ENCODE measurements at places on chromosomes 2 and 18.

DNA sequence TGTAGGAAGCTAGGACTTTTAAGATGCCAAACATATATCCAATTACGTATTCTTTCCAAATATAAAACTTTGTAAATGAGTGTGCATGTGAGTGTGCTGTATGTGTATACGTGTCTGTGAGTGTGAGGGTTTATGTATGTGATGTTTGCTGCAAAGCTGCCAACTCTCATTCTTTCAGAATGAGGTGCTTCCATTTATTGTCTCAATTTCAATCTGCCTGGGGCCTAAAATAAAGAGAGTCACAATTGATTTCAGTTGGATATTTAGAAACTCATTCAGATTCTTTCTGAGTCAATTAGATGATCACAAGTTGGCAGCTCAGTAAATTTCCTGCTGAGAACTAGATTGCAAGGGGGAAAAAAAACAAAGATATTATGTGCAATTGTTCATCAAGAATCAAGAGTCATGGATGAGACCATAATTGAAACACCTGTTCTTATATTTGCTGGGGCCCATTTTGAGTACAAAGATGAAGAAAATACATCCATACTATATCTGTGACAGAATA, 621.2 kb upstream of the ACVR2A start:
- no peak for DNase-seq

DNA sequence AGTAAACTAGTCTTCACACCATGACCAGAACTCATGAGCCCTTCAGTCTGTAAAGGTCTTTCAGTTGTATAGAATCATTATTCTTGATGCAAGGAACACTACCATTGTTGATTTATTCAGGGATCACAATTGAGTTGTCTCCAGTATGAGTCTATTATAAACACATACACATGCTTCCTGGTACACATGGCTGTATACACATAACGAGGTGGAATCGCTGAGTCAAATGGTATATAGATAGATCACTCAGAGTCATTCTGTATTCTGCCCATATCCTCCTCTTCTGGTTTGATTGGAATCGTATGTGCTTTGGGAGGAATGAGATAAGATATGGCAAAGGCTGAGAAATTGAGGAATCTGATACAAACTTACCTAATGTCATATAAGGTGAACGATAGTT, 216.0 kb downstream of the UBE2E3 start:
- DNase-seq, result no peak

- DNase-seq, result peak; percentile 52
These were observed 136.8 kb downstream of the NEDD4L start for GRCh38 chr18:58180738-58181353.

- DNase-seq, result no peak
These were observed 1.1 kb upstream of the SATB2 start for GRCh38 chr2:199458806-199459285.

DNA sequence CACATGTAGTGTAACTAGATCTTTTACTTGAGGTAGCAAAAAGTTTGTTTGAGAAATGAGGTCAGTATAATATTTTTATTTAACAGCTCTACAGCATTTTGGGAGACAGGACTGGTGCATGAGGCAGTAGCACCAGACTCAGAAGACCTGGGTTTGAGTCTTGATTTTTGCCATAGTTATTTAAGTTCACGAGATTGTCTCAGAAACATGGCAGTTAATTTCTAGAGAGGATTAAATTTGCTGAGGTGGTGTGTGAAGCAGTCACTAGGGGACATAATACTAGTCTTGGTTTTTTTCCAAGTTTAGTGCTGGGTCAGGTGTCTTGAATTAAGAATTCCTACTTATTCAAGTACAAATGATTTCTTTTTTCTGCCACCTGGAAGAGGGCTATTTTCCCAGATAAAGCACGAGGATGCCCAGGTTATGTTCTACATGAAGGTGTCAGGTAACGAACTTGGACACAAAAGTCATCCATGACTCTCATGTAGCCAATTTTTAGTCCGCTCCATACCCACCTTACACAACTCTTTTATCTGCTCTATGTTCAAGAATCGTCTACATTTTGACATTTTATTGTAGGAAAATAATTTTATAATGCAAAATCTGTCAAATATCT, 1.4 kb downstream of the MARCHF7 start:
- no peak for DNase-seq

DNA sequence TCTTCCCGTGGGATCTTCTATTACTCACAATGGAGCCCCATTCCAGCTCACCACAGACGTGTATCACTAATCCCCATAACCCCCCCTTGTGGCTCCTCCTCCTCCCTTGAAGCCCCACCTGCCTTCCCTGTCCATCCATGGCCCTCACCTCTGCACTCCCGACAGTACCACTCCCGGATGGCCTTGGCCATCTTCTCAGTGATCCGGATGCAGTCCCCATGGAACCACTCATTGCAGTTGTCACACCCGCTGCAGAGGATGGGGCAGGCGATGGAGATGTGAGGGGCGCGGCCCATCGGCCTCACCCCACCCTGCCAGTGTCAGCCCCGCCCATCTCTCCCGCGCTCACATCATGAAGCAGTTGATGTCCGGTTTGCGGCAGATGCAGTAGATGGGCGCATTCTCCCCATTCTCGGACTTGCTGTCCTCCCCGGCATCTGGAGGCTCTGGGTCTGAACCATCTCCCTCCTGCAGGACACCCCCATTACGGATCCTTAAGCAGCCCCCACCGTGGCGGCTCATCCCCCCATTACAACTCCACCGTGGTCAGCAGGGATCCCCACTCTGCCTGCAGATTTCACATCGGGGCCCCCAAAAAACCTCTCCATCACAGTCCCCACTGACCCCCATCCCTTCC, 983 bp downstream of the CXXC1 start:
- DNase-seq, result no peak
